Foreskin melanocyte (primary cell): ENCODE measurements at places on chromosomes 7 and 10.

- DNase-seq: no peak
Measured at GRCh38 chr10:131145756-131146155, 165.8 kb downstream of the TCERG1L start.

DNA sequence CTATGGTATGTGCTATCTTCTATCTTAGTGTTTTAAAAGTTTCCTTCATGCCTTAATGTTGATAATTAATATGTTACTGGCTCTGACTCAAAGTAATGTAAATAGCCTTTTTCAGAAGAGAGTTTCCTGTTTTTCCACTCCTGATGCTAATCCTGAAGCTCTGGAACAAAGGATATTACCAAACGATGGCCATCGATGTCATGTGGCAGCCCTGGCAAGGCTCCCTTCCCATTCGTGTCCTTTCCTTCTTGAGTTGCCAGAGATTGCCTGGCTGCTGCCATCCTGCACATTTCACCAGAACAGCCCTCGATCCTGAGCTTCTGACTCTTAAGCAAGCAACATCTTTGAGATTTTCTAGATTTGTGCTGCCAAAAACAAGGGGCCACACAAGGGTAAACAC, 46.0 kb downstream of the RNF133 start:
- DNase-seq: no peak

DNA sequence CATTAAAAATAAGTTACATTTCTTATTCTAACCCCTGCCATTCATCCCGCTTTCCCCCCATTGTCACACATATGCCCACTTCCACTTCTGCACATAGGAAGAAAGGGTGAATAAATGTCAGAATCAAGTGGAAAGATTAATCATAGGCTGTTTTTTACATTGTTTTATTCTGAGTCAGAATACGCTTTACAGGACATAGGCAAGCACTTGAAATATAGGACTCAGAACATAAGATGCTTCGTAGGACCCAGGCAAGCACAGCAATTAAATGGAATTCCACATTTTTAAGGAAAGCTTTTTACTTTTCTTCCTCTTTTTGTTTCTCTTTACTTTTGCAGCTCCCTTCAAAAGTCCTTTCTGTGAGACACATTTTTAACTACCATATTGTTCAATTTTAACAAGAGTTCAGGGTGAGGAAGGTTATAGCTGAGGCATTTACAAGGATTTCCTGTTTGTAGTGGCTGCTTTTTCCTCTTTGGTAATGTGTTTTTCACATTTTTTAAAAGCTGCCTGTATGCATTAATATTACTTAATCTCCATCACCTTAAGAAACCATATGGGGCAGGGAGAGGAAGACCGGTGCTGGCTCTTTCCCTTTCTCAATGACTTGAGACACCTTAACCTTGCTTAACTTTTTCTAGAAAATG, 130.0 kb downstream of the TES start:
- no peak for DNase-seq

- DNase-seq: no peak
Measured at GRCh38 chr10:79270466-79271246, 76.6 kb upstream of the PPIF start.
